ENCODE measurements at places on chromosomes 11 and 22.
A peak's percentile ranks its signal among the peaks of the same experiment; 100 is the strongest.

DNA sequence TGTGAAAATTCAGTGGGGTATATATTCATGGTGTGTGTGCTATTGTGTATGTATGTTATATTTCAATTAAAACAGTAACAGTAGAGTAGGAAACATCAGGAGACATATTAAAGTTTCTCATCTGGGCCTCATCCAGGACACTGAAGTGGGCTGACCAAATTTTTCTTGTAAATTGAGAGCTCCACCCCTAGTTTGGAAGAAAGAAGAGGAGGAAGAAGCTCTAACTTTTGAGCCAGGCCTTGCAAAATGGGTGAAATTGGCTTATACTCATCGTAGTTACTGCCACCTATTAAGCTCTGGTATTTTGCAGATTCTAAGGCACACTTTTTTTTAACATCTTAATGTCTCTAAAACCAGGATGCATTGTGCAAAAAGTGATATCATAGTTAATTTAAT is 33.7 kb downstream of the TSPAN18 start:
- no peak for DNase-seq

DNA sequence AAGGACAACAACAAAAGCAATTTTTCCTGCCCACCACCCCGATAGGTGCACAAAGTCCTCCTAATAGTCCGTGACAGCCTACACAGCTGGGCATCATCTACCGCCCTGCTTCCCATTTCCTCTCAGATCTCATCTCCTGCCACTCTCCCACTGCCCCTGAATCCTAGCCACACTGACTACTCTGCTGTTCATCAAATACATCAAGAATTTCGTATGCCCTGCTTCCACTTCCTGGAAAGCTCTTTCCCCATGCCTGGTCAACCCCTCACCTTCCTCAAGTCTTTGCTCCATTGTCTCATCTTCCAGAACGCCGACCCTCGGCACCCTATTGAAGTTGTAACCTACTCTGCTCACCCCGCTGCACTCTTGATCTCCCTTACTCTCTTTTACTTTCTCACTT is 320.1 kb downstream of the OPCML start:
- DNase-seq = no peak

DNA sequence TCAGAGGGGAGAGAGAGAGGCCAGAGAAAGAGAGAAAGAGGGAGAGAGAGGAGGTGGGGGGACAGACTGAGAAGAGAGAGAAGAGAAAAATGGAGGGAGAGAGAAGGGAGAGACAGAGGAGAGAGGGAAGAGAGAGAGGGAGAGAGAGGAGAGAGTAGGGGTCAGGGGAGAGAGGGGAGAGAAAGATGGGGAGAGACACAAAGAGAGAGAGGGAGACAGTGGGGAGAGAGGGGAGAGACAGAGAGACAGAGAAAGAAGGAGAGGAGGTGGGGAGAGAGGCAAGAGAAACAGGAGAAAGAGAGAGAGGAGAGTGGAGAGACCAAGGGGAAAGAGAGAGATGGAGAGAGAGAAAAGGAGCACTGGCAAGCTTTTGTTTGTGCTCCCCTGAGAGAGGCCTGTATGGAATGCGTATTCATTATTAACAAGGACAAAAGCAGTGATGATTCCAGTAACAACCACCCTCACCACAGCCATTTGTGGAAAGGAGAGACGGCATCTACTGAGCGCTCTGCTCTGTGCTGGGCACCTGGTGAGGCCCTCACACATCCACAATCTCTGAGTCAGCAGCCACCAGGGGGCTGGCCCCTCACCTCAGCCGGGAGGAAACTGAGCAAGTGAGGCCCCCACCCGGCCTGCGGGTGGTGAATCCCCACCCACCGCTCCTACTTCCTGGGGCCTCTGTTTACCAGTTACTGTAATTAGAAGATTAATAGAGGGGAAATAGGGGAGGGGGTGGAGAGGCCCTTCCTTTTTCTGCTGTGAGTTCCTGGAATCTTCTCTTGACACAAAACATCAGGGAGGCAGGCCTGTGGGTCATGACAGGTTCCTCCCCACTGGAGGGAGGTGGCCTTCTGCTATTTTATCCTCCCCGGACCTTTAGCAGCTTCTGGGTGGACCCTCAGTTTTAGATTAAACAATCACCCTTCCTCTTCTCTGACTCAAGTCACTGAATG is 14.6 kb upstream of the MIAT start:
- DNase-seq = no peak

- no peak for DNase-seq
These were observed 23.2 kb downstream of the ISX start for GRCh38 chr22:35089139-35089538.

DNA sequence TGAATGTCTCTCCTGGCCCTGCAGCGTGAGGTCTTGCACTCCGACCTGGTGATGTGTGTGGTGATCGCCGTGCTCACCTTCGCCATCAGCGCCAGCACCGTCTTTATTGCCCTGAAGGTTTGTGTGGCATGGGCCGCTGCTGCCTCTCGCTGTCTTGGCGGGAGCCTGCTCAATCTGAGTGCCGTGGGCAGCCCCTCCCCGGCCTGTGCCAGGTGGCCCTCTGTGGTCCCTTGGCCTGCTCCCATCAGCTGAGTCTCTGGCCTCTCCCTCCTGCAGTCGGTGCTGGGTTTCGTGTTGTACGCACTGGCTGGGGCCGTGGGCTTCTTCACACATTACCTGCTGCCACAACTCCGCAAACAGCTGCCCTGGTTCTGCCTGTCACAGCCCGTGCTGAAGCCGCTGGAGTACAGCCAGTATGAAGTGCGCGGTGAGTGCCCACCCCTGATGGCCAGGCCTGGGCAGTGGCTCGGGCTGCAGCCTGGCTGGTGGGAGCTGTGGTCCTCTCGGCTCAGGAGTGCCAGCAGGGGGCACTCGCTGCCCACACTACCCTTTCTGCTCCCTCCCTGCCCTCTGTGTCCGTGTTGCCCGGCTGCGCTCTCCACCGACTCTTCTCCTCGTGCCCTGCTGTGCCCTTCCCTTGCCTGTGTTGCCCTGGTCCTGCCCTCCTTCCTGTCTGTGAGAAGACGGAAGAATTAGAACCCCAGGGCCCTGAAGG is 10.2 kb downstream of the PCNX3 start:
- DNase-seq = no peak

- DNase-seq = no peak
These were observed 325.4 kb downstream of the BRD1 start for GRCh38 chr22:49502126-49502826.

GRCh38 chr11:131350872-131351271 is 19.5 kb upstream of the NTM start:
- no peak for DNase-seq

DNA sequence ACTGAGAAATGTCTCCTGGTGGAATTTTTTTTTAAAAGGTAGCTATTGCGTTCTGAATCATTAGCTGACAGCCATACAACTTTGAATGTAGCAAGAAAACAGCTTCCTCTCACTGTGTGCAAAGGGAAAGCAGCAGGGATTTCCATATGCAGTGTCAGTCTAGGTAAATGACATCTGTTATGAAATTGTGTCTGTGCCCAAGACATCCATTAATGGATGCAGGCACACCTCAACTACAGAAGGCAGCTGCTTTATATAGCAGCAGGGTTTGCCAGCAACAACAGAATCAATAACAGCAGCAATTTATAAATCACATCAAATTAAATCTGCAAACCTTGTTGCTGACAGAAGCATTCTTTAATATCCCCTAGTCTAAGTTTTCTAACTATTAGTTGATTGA is 745.3 kb upstream of the RAG2 start:
- no peak for DNase-seq

DNA sequence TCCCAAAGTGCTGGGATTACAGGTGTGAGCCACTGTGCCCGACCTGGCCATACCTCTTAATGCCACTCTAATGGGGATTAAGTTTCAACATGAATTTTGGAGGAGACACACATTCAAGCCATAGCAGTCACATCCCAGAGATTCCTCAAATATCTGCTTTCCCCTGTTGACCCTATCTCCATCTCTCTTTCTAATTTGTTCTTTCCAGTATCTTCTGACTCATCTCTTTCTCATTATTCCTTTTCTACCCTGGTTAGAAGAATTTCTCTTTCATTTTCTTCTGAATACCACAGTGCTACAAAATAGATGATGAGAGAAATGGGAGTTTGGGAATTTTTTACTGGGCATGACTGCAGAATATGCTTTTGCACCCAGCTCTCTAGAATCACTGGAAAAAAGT is 5.1 kb downstream of the OR10V1 start:
- no peak for DNase-seq

- DNase-seq = no peak
These were observed 781.6 kb downstream of the BRD1 start for GRCh38 chr22:49046000-49046545.

GRCh38 chr22:24583221-24584165 is 9.4 kb downstream of the LRRC75B start:
- DNase-seq = no peak

- no peak for DNase-seq
These were observed 59.2 kb upstream of the SHISAL1 start for GRCh38 chr22:44371741-44372525.

GRCh38 chr11:82267186-82267585 is 466.5 kb downstream of the FAM181B start:
- no peak for DNase-seq

DNA sequence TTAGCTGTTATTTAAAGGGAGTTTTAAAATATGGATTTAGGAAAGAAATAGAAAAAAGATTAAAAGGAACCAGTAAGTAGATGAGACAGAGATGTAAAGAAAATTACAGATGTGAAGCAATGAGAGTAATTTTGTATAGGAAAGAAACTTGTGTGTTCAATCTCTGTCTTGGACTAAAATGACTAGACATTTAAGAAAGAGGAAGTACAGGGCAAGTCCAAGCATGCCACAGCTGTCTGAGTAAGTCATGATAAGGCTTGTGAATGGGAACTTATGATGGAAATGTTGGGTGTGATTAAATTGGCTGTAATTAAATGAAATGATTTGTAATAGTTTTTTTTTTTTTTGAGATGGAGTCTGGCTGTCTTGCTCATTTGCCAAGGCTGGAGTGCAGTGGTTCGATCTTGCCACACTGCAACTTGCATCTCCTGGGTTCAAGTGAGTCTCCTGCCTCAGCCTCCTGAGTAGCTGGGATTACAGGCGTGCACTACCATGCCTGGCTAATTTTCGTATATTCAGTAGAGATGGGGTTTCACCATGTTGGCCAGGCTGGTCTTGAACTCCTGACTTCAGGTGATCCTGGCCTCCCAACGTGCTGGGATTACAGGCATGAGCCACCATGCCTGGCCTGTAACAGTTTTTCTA is 5.9 kb upstream of the ACY3 start:
- no peak for DNase-seq

DNA sequence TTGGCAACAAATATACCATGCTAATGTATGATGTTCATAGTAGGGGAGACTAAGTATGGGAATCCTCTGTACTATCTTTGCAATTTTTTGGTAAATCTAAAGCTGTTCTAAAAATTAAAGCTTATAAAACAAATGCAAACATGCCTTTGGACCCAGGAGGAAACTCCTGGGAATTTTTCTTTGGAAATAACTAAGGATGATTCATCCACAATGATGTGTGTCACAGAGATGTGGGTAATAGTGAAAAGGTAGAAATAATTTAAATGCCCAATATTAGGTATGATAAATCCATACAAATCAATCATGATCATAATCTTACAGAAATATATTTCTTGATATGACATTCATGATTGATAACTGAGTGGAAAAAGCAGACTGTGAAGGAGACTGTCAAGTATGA is 135.8 kb downstream of the TRIM44 start:
- no peak for DNase-seq

- DNase-seq = no peak
These were observed 254.0 kb upstream of the NARS2 start for GRCh38 chr11:78828676-78829075.

DNA sequence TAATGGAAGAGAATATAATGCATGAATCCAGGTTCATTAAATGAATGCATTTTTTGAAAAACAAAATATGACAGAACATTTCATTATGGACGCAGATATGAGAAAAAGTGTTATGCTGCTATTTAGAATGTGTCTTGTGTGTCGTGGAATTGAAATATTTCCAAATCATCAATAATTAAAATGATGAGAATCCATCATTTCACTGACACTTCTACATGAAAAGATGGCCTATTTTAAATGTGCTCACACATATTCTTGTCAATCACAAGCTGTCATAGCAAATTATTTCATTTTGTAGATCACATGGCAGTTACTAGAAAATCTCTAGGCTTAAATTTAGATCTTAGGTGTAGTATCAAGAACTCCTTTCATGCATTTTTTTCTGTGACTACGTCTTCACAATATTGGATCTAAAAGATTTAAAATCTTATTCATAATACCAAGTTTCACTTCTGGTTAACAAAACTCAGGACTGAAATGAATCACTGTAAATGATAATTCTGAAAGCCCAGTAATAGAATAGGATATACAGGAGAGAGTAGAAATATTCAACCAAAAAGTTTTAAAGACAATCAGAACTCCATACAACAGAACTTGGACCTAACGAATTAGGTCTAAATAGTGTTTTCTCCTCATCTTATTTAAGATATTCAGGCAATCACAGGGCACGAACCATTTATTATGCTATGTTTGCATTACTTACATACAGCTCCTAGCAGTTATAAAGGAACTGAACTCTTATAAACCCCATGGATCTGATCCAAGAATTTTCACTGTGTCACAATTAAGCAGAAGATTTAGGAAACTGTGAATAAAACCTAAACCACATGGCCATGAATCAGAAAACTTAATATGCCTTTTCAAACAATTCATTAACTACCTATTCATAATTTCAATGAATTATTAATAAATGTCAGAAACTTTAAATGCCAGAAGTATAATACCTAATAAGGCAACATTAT is 67.7 kb downstream of the DCDC1 start:
- DNase-seq = peak; percentile 26

DNA sequence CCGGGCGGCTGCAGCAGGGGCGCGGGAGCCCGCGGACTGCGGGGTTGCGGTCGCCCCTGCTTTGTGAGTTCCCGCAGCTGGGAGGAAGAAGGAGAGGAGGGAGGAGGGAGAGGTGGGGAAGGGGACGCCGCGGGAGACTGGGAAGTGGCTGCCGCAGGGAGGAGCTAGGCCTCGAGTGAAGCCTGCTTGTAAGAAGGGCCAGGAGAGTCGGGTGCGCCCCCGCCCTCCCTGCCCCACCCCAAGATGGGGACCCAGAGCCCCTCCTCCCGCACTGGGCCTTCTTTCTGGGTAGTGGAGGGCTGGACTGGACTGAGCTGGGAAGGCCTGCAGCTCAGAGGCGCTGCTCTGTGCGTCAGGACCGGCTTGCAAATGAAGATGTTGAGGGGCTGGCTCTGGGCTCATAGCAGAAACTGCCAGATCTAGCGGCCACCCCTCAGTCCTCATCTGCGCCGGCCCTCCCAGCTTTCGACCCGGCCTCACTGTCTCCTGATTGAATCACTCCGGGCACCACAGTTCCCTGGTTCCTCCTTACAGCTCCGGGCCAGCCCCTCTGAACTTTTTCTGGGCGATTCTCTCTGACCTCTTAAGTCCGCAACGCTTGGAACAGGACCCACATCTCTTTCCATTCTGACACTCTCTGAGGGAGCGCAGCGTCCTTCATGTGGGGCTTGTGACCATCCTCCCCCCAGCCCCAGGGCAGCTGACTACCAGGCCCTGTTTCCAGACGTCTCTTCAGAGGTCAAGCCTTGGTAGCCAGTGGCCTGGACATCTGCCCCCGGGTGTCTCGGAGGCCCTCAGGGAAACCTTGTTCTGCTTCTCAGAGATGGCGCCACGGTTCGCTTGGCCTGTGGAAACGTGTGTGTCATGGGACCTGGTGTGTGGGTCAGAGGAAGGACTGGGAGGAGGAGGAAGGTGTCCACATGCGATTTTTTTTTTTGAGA is 21.9 kb downstream of the SERPINH1 start:
- DNase-seq = no peak

Measured in NCI-H446 treated with DMSO at 0.1 percent for 48 hours (cell line).